Activated CD4-positive, alpha-beta T cell treated with anti-CD3 and anti-CD28 coated beads for 36 hours (primary cell): ENCODE measurements at places on chromosomes 3 and 15.
A peak's percentile ranks its signal among the peaks of the same experiment; 100 is the strongest.

GRCh38 chr3:194194757-194195085 is 58.8 kb downstream of the HES1 start:
- H3K4me3 ChIP-seq: no peak overlapping the region
- no peaks in the 10 kb centered on the region for H3K36me3 ChIP-seq
- DNase-seq: no peak
- H3K27me3 ChIP-seq: peaks cover 2% of the 10 kb centered on the region
- no peak overlapping the region for H3K27ac ChIP-seq
- peaks cover 12% of the 10 kb centered on the region for H3K4me1 ChIP-seq

- DNase-seq: no peak
- peak overlapping the region; percentile 94 for H3K27ac ChIP-seq
- no peaks in the 10 kb centered on the region for H3K27me3 ChIP-seq
- H3K4me1 ChIP-seq: peaks cover 86% of the 10 kb centered on the region
- H3K36me3 ChIP-seq: peaks cover 32% of the 10 kb centered on the region
These were observed 90.4 kb downstream of the FOXP1 start for GRCh38 chr3:71492974-71493771.

GRCh38 chr3:142878649-142879300 is 10.1 kb downstream of the PCOLCE2 start:
- peaks cover 10% of the 10 kb centered on the region for H3K27me3 ChIP-seq
- H3K4me3 ChIP-seq: no peak overlapping the region
- no peaks in the 10 kb centered on the region for H3K36me3 ChIP-seq
- H3K4me1 ChIP-seq: peaks cover 5% of the 10 kb centered on the region

- H3K27me3 ChIP-seq: no peaks in the 10 kb centered on the region
- DNase-seq: no peak
- H3K36me3 ChIP-seq: no peaks in the 10 kb centered on the region
- no peaks in the 10 kb centered on the region for H3K4me1 ChIP-seq
- no peak overlapping the region for H3K27ac ChIP-seq
These were observed 40.5 kb upstream of the IGSF10 start for GRCh38 chr3:151501171-151501922.

DNA sequence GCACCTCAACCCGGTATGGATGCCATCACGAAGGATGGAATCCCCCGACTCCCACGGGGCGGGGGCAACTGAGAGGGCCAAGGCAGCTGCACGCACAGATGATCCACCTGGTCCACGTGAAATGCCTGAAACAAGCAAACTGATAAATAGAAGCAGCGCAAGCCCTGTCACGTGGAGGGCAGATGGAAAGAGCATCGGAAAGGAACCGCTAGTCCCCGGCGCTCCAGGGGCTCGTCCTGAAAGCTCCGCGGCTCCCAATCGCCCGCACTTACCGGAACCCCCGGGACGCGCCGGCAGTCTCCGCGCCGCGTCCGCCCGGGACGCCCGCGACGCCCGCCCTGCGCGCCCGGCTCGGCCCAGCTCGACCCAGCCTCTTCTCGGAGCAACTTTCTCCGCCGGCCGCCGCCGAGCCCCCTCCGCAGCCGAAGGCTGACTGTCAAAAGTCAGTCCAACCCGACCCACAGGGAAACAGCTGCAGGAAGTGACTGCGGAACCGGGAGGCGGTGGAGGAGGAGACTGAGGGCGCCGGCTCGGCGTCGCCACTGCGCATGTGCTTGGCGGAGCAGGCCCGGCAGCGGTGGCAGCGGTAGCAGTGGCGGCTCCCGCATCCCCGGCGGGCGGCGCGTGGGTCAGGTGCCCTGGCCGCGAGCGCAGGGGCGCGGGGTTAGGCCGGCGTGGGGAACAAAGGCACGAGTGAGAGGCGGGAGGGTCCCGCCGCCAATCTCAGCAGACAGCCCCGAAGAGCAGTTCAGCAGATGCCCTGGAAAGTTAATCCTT is at the start of gene ZMAT3:
Gene ZMAT3 (minus strand): TSS at position 487 of the 777 bp plus-strand sequence. CDS start 4,057 bp downstream, outside the sequence.
- peak within 1 kb of the TSS; percentile 92 for H3K27ac ChIP-seq
- H3K36me3 ChIP-seq: peaks cover 16% of the 10 kb centered on the region
- peaks cover 41% of the 10 kb centered on the region for H3K4me1 ChIP-seq
- peak within 1 kb of the TSS; percentile 95 for H3K4me3 ChIP-seq
- H3K27me3 ChIP-seq: no peaks in the 10 kb centered on the region

DNA sequence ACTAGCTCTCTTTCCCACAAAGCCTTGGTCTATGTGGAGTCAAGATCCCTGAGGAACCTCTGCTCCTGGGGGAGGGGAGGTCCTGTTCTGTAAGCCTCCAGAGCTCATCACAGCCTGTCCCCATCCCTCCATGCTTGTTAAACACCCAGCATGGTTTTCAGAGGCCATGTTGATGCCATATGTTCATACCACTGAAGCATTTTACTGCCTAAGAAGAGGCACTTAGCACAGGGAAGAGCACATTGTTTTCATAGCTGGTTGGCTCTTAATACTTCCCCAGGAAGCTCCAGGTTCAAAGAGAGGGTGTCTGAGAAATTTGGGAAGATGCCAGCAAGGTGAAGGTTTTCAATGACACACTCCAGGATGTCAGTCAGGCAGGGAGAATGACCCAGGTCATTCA is 25.6 kb downstream of the CPNE4 start:
- H3K4me3 ChIP-seq: no peak overlapping the region
- no peaks in the 10 kb centered on the region for H3K4me1 ChIP-seq
- no peak for DNase-seq

GRCh38 chr3:73341272-73341935 is 279.9 kb downstream of the EBLN2 start:
- DNase-seq: no peak
- H3K27me3 ChIP-seq: peaks cover 9% of the 10 kb centered on the region
- no peak overlapping the region for H3K4me3 ChIP-seq
- no peaks in the 10 kb centered on the region for H3K36me3 ChIP-seq
- H3K4me1 ChIP-seq: no peaks in the 10 kb centered on the region

- no peaks in the 10 kb centered on the region for H3K36me3 ChIP-seq
- no peaks in the 10 kb centered on the region for H3K4me1 ChIP-seq
- H3K27me3 ChIP-seq: no peaks in the 10 kb centered on the region
These were observed 21.1 kb downstream of the CCDC32 start for GRCh38 chr15:40543631-40544294.

- DNase-seq: no peak
- no peak overlapping the region for H3K4me3 ChIP-seq
- no peaks in the 10 kb centered on the region for H3K4me1 ChIP-seq
- H3K27me3 ChIP-seq: no peaks in the 10 kb centered on the region
- no peaks in the 10 kb centered on the region for H3K36me3 ChIP-seq
- H3K27ac ChIP-seq: no peak overlapping the region
These were observed 396.6 kb upstream of the TMCO5A start for GRCh38 chr15:37537802-37538201.

GRCh38 chr3:192515664-192516045 is 211.7 kb downstream of the FGF12 start:
- peaks cover 8% of the 10 kb centered on the region for H3K4me1 ChIP-seq
- H3K27me3 ChIP-seq: peaks cover 37% of the 10 kb centered on the region
- no peak overlapping the region for H3K27ac ChIP-seq
- H3K36me3 ChIP-seq: no peaks in the 10 kb centered on the region
- H3K4me3 ChIP-seq: peak overlapping the region; percentile 35

GRCh38 chr3:100069472-100069871 is 44.8 kb downstream of the FILIP1L start:
- H3K27ac ChIP-seq: no peak overlapping the region
- no peak overlapping the region for H3K4me3 ChIP-seq
- H3K36me3 ChIP-seq: no peaks in the 10 kb centered on the region
- no peaks in the 10 kb centered on the region for H3K27me3 ChIP-seq
- peaks cover 35% of the 10 kb centered on the region for H3K4me1 ChIP-seq
- no peak for DNase-seq

- no peak overlapping the region for H3K4me3 ChIP-seq
- no peaks in the 10 kb centered on the region for H3K36me3 ChIP-seq
- H3K4me1 ChIP-seq: no peaks in the 10 kb centered on the region
- H3K27ac ChIP-seq: no peak overlapping the region
These were observed 150.0 kb upstream of the LINGO1 start for GRCh38 chr15:77782691-77783090.

GRCh38 chr3:49535971-49536874 is 18.1 kb upstream of the BSN start:
- no peak for DNase-seq
- H3K4me3 ChIP-seq: no peak overlapping the region
- no peaks in the 10 kb centered on the region for H3K27me3 ChIP-seq
- no peak overlapping the region for H3K27ac ChIP-seq
- H3K4me1 ChIP-seq: no peaks in the 10 kb centered on the region
- H3K36me3 ChIP-seq: peaks cover 11% of the 10 kb centered on the region

DNA sequence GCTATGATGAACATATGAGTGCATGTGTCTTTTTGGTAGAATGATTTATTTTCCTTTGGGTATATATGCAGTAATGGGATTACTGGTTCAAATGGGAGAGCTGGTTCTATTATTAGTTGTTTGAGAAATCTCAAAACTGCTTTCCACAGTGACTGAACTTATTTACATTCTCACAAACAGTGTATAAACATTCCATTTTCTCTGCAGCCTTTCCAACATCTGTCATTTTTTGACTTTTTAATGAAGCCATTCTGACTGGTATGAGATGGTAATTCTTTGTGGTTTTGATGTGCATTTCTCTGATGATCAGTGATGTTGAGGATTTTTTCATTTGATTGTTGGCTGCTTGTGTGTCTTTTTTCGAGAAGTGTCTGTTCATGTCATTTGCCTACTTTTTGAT is 1124.2 kb downstream of the NAALADL2 start:
- no peaks in the 10 kb centered on the region for H3K36me3 ChIP-seq
- no peaks in the 10 kb centered on the region for H3K4me1 ChIP-seq
- no peak overlapping the region for H3K27ac ChIP-seq
- H3K27me3 ChIP-seq: no peaks in the 10 kb centered on the region

DNA sequence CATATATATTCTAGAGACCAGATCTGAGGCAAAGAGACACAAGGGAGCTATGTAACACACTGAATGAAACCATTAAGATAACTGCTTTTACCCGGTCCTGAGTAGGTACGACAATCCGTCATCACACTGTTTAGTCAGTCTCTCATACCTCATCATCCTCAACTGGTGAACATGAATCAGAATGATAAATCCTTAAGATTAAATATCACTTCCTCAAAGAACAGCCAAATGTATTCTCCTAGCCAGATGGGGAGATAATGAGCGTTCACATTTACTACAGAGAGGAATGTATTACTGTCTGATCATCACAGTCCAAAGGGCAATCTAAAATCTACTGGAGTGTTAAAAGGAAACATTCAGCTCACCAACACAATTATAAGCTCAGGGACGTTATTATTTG is 319.4 kb upstream of the STAC start:
- no peak overlapping the region for H3K4me3 ChIP-seq
- no peak for DNase-seq
- no peaks in the 10 kb centered on the region for H3K4me1 ChIP-seq
- no peaks in the 10 kb centered on the region for H3K36me3 ChIP-seq
- no peaks in the 10 kb centered on the region for H3K27me3 ChIP-seq

- peak; percentile 8 for DNase-seq
- no peak overlapping the region for H3K4me3 ChIP-seq
- no peaks in the 10 kb centered on the region for H3K36me3 ChIP-seq
- H3K4me1 ChIP-seq: no peaks in the 10 kb centered on the region
- peaks cover 5% of the 10 kb centered on the region for H3K27me3 ChIP-seq
- no peak overlapping the region for H3K27ac ChIP-seq
These were observed 139.3 kb upstream of the KBTBD8 start for GRCh38 chr3:66858656-66859381.

DNA sequence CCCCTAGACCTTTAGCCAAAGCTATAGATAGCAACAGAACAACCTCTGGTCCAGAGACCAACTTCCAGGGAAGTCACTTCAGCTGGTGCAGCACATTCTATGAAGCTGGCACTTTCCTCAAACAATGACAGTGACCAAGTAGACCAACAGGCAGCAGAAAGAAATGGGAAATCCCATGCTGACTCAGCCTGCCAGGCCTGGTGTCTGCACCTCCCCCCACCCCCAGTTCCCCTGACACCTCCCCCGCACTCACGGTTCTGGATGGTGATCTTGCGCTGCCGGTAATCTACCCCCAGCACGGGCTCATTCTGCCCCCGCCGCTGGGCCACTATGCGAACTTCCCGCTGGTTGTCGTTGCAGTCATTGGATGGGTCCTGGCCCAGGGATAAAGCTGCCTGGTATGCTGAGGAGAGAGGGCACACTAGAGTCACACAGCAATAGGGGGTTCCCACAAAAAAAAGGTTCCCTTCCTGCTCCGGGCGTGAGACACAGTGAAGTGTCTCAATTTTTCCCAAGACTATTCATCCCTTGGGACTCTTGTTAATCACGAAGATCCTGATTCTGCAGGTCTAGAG is 17.0 kb downstream of the ILDR1 start:
- H3K27me3 ChIP-seq: peaks cover 11% of the 10 kb centered on the region
- no peak overlapping the region for H3K4me3 ChIP-seq
- peaks cover 13% of the 10 kb centered on the region for H3K4me1 ChIP-seq
- no peak overlapping the region for H3K27ac ChIP-seq
- H3K36me3 ChIP-seq: no peaks in the 10 kb centered on the region
- DNase-seq: peak; percentile 48

- H3K27me3 ChIP-seq: peaks cover 3% of the 10 kb centered on the region
- H3K4me1 ChIP-seq: peaks cover 2% of the 10 kb centered on the region
- H3K27ac ChIP-seq: no peak overlapping the region
These were observed 81.6 kb upstream of the FEZF2 start for GRCh38 chr3:62454916-62455315.

- H3K27ac ChIP-seq: no peak overlapping the region
- no peak for DNase-seq
- H3K36me3 ChIP-seq: no peaks in the 10 kb centered on the region
- H3K27me3 ChIP-seq: peaks cover 2% of the 10 kb centered on the region
- no peaks in the 10 kb centered on the region for H3K4me1 ChIP-seq
- H3K4me3 ChIP-seq: no peak overlapping the region
These were observed 237.4 kb upstream of the LRTM1 start for GRCh38 chr3:55165278-55165677.

- no peak overlapping the region for H3K4me3 ChIP-seq
- H3K36me3 ChIP-seq: peaks cover 16% of the 10 kb centered on the region
- H3K27me3 ChIP-seq: no peaks in the 10 kb centered on the region
- peak; percentile 20 for DNase-seq
- no peak overlapping the region for H3K27ac ChIP-seq
These were observed 25.0 kb downstream of the ADAM10 start for GRCh38 chr15:58724466-58724865.

- H3K4me3 ChIP-seq: no peak overlapping the region
- H3K36me3 ChIP-seq: peaks cover 12% of the 10 kb centered on the region
- DNase-seq: no peak
- H3K27me3 ChIP-seq: no peaks in the 10 kb centered on the region
These were observed 139.0 kb downstream of the MCTP2 start for GRCh38 chr15:94370206-94370935.

GRCh38 chr15:23797747-23798446 is 110.8 kb upstream of the NDN start:
- H3K4me3 ChIP-seq: no peak overlapping the region
- no peaks in the 10 kb centered on the region for H3K4me1 ChIP-seq
- no peaks in the 10 kb centered on the region for H3K36me3 ChIP-seq
- no peak for DNase-seq
- no peak overlapping the region for H3K27ac ChIP-seq
